ENCODE measurements at places on chromosomes 16 and 17. TPM values are rescaled to one million over a fixed set of nuclear protein-coding genes. Genes with fewer than 3 reads are reported as not detected.

DNA sequence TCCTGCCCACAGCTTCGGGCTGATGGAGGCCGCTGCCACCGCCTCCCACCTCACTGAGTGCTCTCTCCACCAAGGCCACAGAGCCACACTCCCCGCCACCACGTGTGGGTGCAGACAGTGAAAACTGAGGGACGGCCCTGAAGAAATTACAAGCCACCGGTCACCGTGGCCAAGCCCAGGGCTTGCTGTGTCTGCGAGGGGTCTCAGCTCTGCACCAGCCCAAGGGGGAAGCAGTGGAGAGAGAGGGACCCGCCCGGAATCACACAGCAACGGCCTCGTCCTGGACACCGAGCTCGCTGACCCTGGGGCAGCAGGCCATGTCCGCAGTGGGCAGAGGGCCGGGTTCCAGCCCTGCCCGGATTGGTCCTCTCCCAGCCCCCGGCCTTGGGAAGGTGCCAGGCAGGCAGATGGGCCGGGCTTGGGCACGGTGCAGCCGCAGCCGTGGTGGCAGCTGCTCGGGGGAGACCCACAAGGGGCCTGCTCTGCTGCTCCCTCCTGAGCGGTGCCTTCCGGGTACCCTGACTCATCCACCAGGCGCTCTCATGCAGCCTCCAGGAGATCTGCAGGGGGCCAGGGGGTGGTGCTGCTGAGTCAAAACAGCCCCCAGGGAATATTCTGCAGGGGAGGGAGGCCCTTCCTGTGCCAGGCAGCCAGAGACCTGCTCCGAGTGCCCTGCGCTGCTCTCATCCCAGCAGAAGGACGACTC lies 52.0 kb downstream of the CBFA2T3 start:
- H3K4me3 ChIP-seq = no peak overlapping the region
- peak; percentile 100 for DNase-seq
- H3K27me3 ChIP-seq = peaks cover 15% of the 10 kb centered on the region
- peaks cover 21% of the 10 kb centered on the region for H3K4me1 ChIP-seq
- H3K36me3 ChIP-seq = no peaks in the 10 kb centered on the region

DNA sequence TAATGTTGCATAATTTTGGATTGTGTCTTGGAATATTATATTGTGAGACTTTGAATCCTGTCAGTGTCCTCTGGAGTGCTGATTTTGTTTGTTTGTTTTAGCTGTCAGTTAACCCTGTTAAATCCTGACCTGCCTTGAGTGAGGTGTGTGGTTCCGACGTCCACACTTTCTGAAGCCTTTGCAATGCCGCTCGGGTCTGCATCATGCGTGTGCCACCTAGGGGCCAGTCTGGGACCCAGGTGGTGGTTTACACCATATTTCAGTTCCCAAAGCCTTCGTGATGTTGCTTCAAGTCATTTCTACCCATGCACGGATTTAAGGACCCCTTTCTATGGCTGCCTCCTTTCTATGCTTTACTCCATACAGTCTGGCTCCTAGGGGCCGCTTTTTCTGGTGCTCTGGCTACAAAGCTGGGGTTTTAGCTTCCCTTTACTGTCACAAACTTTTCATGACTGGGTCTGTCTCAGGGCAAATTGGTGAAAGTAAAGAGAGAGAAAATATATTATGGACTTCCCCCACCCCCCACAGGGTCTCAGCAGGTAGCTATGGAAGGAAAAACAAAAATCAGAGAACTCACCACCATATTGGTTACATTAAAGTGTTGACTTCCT lies 11.4 kb upstream of the OR4D1 start:
- H3K36me3 ChIP-seq = no peaks in the 10 kb centered on the region
- no peak overlapping the region for H3K27ac ChIP-seq
- no peak overlapping the region for H3K4me3 ChIP-seq
- no peaks in the 10 kb centered on the region for H3K27me3 ChIP-seq

GRCh38 chr16:3444032-3444388 lies 530 bp downstream of the NAA60 start:
- no peaks in the 10 kb centered on the region for H3K27me3 ChIP-seq
- H3K4me3 ChIP-seq = peak overlapping the region; percentile 83
- H3K4me1 ChIP-seq = peaks cover 4% of the 10 kb centered on the region
- peak; percentile 92 for DNase-seq
- H3K27ac ChIP-seq = peak overlapping the region; percentile 85

GRCh38 chr17:63753215-63753614 lies 11.6 kb upstream of the STRADA start:
- no peak overlapping the region for H3K27ac ChIP-seq
- no peaks in the 10 kb centered on the region for H3K27me3 ChIP-seq
- no peak for DNase-seq
- no peak overlapping the region for H3K4me3 ChIP-seq
- H3K4me1 ChIP-seq = no peaks in the 10 kb centered on the region

Gene C1QTNF1
- total RNA-seq = 14.4 TPM

Gene SIRT7
- 22.1 TPM for total RNA-seq

Gene FBXL20
- 20.3 TPM for total RNA-seq

Gene GPR179
- not detected for total RNA-seq

Gene GFOD2
- total RNA-seq = 15.9 TPM

Gene ELMO3
- total RNA-seq = 0.29 TPM

Data from osteoblast (primary cell).